RWPE2 (cell line): ENCODE measurements at places on chromosomes 1 and 21.

- DNase-seq: no peak
These were observed 56.9 kb downstream of the ODF2L start for GRCh38 chr1:86339014-86339812.

GRCh38 chr1:25223471-25223870, 8.8 kb downstream of the SYF2 start:
- no peak for DNase-seq

- DNase-seq: no peak
These were observed 23.5 kb downstream of the CYP4B1 start for GRCh38 chr1:46822248-46822826.

DNA sequence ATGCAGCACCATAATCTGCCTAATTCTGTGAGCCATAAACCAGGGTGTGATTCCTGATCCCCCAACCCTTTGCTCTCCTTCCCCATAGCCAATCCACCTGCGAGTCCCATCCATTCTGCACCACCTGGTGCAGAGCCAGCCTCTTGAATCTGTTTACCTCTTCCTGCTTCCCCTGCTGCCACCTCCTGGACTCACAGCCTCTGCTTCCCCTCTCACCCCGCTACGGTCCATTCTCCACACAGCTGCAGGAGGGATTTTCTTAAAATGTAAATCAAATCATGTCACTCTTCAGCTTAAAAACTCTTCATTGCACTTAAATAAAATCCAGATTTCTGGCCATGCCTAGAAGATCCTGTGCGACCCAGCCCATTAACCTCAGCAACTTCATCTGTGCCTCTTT, 186.7 kb downstream of the FOXD2 start:
- DNase-seq: no peak

DNA sequence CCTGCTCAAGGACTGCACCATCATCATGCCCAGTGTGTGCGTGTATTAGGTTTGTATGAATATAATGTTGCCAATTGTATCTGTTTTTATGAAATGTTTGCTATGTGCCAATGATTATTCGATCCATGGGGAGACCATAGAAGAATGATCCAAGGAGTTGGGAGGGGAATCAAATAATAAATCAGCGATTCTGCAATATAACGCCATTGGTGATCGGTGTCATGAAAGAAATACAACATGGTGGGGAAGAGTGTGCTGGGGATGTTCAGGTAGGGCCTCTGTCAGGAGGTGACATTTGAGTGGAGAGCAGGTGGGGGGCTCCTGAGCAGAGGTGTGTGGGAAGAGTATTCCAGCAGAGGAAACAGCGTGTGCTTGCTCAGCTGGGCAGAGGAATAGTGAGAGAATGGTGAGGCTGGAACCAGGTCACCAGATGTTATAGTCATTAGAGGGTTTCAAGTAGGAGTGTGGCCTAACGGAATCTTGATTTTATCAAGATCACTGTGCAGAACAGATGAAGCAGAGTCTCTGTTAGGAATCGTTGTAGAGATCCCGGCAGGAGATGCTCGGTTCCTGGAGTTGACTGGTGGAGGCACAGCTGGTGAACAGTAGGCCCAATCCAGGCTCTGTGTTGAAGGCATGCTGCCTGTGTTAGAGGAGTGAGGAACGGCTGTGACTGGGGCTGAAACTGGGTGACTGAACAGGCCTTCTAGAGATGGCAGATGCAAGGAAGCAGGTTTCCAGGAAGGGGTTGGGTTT, 2.9 kb upstream of the ZNF496 start:
- no peak for DNase-seq

- DNase-seq: no peak
These were observed 224.7 kb upstream of the GJB5 start for GRCh38 chr1:34529935-34530859.

GRCh38 chr1:224312025-224312424, 17.9 kb downstream of the NVL start:
- DNase-seq: no peak

DNA sequence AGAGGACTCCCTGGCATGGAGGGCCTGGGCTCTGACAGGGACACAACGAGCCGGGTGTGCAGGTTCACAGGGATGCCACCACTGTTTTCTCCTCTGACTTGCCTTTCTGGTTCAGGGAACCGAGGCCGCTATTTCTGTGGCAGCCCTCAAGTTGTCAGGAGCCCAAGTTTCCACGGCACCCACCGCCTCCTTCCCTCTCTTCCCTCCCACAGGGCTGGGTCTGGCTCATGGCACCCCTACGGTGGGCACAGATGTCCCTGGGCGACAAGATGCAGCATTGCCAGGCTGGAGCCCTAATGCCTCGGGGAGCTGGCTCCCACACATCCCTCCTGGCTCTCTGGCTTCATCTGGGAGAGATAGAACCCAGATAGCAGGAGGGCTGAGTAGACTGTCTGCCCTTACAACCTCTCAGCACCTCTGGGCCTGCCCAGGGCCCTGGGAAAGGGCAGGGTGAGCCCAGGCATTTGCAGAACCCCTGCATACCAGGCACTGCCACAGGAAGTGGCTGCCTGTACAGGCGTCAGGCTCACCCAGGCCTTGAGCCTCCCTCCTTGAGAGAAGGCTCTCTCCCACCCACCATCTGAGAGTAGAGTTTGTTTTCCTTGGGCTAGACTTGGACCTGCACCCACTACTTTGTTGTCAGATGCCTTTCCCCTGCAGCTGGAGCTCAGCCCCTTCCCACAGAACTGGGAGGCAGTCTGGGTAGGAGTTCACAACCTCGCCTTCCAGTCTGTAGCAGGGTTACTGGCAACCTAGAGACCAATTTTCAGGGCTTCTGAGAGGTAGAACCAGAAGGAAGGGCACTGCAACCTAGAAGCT, 20.5 kb downstream of the KCNC4 start:
- DNase-seq: no peak

DNA sequence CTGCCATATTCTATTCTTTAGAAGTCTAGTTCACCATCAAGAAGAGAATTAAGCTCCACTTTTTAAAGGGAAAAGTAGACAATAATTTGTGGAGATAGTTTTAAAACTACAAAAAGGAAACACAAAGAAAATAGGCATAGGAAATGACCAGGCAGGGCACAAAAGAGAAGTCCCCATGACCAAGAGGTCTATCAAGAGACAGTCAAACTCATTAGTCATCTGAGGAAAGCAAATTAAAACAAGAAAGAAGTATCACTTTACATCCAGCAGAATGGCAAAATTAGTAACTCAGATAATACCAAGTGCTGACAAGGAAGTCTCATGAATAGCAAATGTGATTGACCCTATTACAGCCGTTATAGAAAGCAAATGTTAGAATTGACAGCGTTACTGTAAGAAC, 243.7 kb upstream of the SNX7 start:
- no peak for DNase-seq

DNA sequence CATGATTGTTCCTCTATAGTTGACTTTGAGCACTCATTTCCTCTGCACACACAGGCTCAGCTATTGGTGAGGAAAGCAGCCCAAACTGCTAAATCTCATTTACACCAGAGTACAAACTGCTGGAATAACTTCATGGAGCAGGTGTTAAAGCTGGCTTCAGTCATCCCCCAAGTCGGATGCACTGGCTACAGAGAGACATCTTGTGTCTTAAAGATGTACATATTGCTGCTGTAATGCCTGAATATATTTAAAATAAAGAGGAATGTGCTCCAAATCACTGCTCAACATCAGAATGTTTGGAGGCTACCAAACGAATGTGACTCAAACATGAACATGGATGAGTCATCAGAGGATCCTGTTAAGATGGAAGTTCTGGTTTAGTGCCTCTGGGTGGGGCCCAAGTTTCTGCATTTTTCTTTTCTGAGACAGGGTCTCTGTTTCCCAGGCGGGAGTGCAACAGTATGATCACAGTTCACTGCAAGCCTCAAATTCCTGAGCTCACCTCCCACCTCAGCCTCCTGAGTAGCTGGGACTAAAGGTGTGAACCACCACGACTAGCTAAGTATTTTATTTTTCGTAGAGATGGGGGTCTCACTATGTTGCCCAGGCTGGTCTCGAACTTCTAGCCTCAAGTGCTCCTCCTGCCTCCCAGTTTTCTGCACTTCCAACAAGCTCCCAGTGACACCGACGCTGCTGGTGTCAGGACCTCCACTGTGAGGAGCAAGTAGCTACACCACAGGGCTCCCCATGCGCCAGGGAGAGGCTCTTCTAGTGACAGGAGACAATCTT, 79.0 kb upstream of the KRTAP19-8 start:
- no peak for DNase-seq

GRCh38 chr1:205693421-205693991, 13.2 kb upstream of the SLC45A3 start:
- no peak for DNase-seq

- no peak for DNase-seq
These were observed 2.8 kb downstream of the TCEA3 start for GRCh38 chr1:23421753-23422240.

- no peak for DNase-seq
These were observed 28.3 kb upstream of the RCSD1 start for GRCh38 chr1:167601442-167602383.

DNA sequence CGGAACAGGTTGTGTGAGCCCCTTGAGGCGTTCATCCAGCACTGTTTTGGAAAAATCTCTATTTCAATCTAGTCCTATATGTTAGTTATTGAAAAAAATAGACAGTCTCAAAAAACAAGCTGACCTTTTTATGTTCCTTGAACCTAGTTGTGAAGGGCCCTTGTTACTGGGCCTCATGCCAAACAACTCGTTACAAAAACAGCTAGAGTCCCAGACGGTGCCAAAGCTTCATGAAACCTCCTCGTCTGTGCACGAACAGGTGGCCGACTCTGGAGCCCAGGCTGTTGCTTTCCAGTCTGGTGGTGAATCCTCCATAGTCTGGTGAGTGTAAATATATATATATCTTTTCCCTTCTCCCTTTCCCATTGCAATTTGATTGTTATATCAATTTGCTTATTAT, at the start of gene CHIA:
CHIA (plus strand) TSS at position 222 of the 400 bp plus-strand sequence. CDS start 19,617 bp downstream, outside the sequence.
- no peak for DNase-seq

DNA sequence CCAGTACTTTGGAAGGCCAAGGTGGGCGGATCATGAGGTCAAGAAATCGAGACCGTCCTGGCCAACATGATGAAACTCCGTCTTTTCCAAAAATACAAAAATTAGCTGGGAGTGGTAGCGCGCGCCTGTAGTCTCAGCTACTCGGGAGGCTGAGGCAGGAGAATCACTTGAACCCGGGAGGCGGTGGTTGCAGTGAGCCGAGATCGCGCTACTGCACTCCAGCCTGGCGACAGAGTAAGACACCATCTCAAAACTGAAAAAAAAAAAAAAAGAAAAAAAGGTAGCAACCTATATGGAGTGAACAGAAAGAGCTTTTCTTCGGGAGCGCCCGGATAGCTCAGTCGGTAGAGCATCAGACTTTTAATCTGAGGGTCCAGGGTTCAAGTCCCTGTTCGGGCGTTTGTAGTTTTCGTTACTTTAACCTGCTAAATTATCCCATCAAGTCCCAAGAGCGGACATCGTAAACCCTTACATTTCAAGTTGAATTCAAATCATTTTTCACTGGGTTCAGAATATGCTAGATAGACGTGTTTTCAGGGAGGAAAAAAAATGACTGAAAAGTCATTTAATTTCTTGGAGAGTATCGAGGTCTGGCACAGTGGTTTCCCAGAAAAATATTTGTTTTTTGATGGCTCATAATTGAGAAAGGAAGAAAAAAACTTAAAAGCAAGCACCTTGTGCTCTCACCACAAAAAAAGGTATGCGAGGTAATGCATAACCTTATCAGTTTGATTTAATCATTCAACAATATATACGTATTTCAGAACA, 9.8 kb upstream of the MDM4 start:
- DNase-seq: no peak

DNA sequence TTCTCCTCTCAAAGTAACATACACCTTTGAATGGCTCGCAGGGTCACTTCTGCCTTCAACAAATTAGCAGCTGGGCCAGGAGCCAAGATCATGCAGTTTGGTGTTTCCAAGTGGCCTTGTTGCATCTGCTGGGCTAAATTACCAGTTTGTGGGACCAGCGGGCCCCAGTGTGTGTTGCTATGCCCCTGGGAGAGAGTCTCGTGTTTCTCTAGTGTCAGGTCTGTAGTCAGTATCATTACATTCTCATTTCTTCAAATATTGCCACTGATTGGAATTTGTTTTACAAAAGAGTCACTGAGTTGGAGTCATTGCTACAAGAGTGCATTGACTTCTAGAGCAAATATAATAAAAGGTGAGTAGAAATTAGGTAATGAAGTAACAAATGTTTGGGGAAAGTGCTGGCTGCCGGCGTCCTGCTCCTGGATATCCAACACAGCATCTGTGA, 35.5 kb downstream of the RHOU start:
- DNase-seq: no peak

GRCh38 chr1:111582644-111583618, 36.7 kb upstream of the RAP1A start:
- no peak for DNase-seq

DNA sequence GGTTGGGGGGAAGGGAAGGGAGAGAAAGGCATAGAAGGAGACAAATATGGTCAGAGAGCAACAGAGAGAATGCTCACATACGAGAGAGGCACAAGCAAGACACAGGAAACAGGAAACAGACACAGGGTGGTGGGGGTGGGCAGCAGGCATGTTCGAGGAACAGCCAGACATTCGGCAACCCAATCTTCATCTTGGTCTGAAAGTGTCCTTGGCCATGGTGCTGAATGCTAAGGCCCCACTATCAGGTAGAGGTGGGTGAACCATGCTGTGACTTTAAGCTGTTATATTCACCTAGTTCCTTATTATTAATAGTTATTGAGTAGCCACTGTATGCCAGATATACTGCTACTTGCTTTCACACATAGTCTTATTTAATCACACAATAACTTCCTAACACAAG, 109.2 kb downstream of the DDX20 start:
- no peak for DNase-seq

DNA sequence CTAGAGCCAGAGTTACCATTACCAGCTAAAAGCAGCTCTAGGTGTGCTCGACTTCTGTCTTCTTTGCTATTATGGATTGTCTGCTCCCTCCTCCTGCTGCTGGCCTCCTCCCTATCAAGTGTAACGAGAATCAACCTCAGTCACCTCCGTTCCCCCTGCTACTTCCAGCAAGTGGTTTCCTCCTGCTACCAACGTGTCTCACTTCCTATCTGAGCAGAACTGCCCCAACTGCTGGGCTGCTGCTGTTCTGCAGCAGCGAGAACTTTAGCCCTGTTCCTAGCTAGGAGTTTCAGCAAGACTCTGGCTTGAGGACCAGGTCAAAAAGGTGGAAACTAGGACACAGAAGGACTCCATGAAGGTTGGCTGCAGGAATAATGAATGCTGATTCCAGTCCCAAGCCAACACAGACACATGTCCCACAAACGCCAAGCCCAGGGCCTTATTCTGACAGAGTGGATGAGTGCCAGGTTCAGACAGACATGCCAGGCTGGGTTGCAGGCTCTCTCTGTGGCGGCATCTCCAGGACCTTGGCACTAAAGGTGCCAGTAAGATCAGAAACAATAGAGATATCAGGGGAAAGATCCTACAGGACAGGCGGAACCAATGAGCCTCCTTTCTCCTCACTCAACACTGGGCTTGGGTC, 46.9 kb downstream of the CD34 start:
- no peak for DNase-seq

DNA sequence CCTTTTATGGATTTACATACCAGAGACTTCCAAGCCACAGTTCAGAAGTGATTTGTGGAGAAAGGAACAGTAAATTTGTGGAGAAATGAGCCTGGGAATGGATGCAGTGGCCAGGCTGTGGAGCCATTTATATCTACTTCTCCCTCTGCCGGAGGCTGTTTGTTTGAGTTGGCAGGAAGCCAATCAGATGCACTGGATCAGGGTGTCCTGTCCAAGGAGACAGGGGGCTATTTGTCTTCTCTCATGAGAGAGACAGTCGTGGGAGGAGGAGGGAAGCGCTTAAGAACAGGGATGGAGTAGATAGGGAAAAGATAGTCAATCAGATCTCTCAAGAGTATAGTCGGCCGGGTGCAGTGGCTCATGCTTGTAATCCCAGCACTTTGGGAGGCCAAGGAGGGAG, 2.8 kb upstream of the HAPLN2 start:
- DNase-seq: no peak
